ENCODE measurements at places on chromosomes 7 and 10.

GRCh38 chr10:98041352-98042043 is 11.1 kb upstream of the CRTAC1 start:
- DNase-seq, result peak; percentile 60

DNA sequence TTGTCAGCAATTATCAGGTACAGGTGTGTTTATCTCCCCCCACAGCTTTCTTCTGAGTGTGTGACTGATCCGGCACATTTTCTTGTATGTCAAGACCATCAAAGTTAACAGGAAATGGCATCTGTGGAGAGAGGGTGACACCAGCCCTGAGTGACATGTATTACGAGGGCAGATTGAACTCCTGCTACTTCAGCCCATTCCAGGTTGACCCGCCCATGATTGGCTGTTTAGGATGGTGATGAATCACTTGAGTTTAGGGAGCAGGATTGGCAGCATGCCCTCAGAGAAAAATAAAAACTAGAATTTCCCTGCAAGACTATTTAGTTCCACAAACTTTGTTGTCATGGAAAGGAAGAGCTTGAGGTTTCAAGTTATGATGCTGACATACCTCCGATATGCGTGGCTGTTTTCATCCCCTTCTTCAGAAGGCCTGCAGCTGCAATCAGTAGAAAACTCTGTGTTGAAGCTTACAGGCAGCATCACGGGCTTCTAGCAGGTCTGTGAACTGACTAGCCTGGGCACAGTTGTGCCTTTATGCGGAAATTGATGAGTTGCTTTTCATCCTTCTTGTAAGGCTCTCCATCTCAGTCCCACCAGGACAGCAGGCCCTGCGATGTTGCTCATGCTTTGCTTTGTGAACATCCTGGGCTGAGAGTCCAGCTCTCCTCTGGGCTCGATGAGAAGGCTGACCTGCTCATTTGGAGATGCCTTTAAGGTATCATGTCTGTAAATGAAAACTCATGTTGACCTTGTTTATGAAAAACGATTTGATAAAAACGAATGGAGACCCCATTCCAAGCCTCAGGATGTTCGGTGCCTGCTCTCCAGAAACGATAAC is 8.0 kb upstream of the CELF2 start:
- DNase-seq, result no peak

GRCh38 chr7:69502358-69502757 is 95.9 kb upstream of the AUTS2 start:
- no peak for DNase-seq

DNA sequence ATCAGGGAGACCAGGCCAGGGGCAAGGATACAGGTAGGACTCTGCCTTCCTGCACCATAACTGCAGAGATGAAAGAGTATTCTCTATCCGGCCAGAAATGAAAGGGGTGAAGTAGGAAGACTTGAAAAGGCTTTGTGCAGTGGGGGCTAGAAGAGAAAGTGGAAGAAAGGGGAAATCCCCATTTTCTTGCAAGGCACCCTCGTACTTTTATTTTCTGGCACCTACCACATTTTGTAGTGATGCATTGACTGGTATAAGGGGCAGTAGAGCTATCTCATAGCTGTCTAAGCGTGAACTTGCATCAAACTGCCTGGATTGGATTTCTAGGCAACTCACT is 752 bp upstream of the CAMK2G start:
- DNase-seq, result no peak

GRCh38 chr7:124251636-124252035 is 218.8 kb upstream of the TMEM229A start:
- no peak for DNase-seq

DNA sequence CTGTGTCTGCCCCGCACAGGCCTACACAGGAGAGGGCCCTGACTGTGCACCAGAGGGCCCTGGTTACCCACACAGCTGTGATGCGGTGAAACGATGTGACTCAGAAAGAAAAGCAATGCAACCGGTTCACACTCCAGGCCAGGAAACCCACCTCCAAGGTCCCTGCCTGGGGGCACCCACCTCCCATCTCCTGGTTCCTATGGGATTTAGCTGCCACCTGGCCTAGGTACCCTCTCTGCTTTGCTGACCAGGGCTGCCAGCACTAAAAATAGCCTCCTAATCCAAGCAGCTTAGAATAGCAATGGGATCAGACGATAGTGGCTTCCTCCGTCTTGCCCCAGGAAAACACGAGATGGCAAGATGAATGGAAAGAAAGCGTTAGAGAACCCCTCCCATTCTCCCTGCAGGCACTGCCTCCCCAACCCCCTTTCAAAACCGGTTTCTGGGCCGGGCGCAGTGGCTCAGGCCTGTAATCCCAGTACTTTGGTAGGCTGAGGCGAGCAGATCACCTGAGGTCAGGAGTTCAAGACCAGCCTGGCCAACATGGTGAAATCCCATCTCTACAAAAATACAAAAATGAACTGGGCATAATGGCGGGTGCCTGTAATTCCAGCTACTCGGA is 12.4 kb downstream of the RBP3 start:
- DNase-seq, result no peak

GRCh38 chr10:25257646-25258045 is 82.8 kb downstream of the GPR158 start:
- DNase-seq, result no peak

DNA sequence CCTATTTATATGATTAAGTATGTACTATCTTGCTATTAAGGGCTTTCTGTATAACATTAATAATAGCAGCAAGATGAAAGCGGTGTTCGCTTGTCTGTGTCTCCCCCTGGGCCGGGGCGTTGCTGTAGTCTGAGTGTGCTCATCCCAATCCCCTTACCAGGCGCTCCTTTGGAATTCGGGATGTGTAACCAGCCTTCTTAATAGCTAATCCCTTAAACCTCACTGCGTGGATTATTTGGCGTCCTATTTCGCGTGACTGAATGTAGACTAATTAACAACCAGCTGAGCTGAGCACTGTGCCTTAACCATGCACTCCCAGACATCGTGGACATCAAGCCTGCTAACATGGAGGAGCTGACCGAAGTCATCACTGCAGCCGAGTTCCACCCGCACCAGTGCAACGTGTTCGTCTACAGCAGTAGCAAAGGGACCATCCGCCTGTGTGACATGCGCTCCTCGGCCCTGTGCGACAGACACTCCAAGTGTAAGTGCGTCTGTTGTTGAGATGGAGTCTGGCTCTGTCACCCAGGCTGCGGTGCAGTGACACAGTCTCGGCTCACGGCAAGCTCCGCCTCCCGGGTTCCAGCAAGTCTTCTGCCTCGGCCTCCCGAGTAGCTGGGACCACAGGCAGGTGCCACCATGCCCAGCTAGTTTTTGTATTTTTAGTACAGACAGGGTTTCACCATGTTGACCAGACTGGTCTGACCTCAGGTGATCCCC is 36.6 kb downstream of the BNIP3 start:
- DNase-seq, result no peak

- no peak for DNase-seq
Measured at GRCh38 chr10:75717126-75717916, 285.9 kb downstream of the LRMDA start.

- DNase-seq, result no peak
Measured at GRCh38 chr10:124640538-124641231, 103.5 kb downstream of the FAM53B start.

GRCh38 chr7:108456845-108457540 is 757 bp upstream of the NRCAM start:
- DNase-seq, result no peak

DNA sequence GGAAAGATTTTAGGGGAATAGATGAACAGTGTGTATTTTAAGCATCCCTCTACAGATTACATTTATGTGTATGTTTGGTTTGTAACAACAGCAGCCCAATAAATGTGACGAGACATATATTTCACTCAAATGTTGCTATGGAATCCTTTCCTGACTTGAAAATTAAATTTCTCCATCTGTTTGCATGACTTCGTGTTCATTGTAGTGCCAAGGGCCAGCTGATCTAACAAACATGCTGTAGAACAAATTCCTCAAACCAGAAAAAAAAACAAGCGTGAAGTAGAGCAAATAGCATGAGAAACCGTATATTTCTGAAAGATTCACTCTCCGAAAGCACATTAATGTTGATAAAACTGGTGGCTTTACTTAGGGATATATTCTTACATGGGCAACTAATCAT is 87.8 kb downstream of the NRCAM start:
- no peak for DNase-seq

- no peak for DNase-seq
Measured at GRCh38 chr10:4291990-4292389, 507.0 kb upstream of the KLF6 start.

DNA sequence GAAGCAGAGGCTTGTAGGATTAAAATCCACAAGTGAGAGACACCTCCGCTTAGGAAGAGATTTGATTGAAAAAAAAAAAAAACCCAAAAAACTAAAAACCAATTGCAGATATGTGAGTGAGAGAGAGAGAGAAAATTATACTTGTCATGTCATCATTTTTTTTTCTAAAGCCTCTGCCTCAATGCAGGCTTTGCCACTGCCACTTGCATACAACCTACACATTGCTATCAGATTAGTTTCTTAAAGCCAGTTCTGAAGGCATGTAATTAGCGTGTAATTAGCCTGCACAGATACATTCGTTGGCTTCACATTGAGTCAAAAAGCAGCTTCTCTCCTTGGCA is 86.1 kb upstream of the MTPN start:
- no peak for DNase-seq

GRCh38 chr10:32489158-32489557 is 43.2 kb downstream of the CCDC7 start:
- no peak for DNase-seq

DNA sequence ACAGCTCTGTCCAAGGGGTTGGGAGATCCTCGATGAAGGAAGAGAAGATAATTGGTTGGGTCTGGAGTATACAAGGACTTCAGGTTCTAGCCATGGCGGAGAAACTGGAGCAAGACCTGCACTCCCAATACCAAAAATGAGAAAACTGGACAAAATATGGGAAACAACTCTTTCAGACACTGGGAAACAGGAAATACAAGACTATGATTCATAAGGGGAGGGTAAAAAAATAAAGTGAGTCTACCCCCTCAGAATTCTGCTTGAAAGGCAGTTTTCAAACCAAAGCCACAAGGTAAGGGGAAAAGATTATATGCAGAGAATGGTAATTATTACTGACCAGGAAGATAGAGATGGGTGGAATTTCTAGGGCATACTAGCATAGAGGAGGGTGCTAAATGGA is 10.2 kb upstream of the SEC61G start:
- DNase-seq, result no peak

- peak; percentile 14 for DNase-seq
Measured at GRCh38 chr10:31320550-31321211, 1.7 kb downstream of the ZEB1 start.

DNA sequence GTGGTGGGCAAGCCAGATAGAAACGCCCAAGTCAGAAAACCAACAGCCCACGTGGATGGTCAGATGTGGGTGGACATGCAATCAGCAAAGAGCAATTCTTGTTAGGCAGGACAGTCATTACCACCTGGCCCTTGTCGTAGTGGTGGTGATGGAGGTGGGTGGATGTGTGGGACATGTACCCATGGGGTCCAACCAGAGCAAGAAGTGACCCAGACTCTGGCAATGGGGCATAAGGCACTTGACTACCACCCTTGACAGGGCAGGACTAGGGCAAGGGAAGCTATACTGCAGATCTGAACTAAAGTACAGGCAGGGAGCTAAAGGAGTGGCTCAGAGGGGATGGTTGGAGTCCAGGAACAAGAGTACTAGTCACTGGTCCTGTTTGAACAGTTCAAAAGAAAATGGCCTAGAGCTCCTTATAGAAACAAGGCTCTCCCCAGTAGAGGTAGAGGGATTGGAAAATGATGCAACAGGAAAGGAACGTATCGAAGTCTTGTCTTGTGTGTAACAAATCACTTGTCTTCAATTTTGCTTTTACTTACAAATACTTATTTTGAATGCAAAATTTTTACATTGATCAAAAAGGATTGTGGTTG is 17.6 kb downstream of the LMOD2 start:
- no peak for DNase-seq

- DNase-seq, result no peak
Measured at GRCh38 chr7:105097619-105098018, 83.6 kb downstream of the KMT2E start.

- no peak for DNase-seq
Measured at GRCh38 chr7:107982042-107982840, 20.7 kb downstream of the LAMB1 start.

- no peak for DNase-seq
Measured at GRCh38 chr10:3782451-3783315, 2.3 kb downstream of the KLF6 start.

GRCh38 chr10:114437473-114438292 is 33.4 kb upstream of the AFAP1L2 start:
- no peak for DNase-seq

GRCh38 chr7:100034871-100035510 is 14.6 kb upstream of the ZSCAN21 start:
- no peak for DNase-seq

DNA sequence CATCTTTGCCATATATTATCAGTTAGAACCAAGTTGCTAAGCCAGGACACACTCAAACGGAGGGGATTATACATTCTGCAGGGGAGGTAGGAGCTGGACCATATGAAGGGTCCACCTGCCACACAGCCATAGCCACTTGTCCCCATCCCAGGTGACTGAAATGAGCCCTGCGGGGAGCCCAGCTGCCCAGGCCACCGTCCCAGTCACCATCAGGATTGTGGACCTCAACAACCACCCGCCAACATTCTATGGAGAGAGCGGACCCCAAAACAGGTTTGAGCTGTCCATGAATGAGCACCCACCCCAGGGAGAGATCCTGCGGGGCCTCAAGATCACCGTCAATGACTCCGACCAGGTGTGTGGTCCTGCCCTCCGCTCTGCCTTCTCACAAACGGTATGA is 13.7 kb downstream of the CDHR1 start:
- DNase-seq, result no peak

DNA sequence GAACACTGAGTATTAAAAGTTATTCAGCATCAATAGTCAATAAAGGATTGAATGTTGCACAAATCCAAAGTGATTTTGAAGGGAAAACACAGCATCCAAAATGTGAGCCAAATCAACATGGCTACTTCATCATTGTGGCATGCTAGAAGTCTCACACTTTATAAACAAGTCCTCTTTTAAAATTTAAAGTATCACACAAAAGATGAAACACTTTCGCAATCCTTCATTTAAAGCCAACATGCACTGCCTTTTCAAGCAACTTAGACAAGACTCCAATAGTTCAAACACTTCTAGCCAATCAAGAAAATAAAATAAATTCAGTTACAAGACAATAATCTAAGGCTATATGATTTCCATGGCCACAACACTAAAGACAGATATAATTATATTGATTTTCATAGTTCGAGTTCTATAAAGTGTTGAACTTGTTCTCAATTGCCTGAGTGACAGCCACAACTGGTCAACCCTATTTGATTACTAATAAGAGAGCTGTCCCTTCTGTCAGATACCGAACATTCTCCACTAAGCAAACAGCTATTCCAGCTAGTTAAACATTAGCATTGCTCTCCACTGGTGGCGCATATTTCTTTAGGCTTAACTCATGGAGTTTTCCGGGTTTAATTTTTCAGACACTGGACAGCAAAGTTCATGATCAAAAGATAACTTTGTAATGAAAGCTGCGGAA is 8.3 kb downstream of the EBF3 start:
- DNase-seq, result no peak

- DNase-seq, result no peak
Measured at GRCh38 chr10:81866753-81867152, 8.2 kb upstream of the NRG3 start.

GRCh38 chr7:86411814-86412213 is 231.9 kb upstream of the GRM3 start:
- DNase-seq, result no peak

GRCh38 chr10:33336582-33337325 is 2.3 kb upstream of the NRP1 start:
- peak; percentile 40 for DNase-seq

Measured in C1 segment of cervical spinal cord (tissue), 14 donors.